ENCODE measurements at places on chromosomes 5 and 9.

DNA sequence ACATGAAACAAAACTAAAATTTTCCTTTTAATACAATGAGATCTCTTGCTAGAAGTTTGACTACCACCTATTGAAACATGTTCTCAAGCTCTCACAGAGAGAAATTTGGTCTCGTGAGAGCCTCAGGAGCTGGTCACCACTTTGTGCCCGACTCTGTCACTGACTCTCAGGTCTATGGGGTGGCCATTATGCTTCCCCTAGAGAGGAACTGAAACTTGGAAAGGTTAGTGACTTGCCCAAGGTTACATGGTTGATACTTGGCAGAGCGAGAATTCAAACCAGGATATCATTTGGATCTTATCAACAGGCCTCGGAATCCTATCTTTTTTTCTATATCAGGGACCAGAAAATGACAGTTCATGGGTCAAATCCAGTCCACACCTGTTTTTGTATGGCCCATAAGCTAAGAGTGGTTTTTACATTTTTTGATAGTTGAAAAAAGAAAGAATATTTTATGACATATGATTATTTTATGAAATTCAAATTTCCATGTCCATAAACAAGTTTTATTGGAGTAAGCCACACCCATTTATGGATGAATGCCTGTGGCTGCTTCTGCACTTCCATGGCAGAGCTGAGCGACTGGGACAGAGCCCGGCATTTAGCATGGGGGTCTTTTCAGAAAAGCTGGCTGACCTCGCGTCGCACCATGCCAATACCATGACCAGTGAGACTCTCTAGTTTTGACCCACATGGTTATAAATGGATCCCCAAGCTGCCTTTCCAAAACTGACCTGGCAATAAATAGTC, 44.8 kb upstream of the EQTN start:
- no peak for DNase-seq

DNA sequence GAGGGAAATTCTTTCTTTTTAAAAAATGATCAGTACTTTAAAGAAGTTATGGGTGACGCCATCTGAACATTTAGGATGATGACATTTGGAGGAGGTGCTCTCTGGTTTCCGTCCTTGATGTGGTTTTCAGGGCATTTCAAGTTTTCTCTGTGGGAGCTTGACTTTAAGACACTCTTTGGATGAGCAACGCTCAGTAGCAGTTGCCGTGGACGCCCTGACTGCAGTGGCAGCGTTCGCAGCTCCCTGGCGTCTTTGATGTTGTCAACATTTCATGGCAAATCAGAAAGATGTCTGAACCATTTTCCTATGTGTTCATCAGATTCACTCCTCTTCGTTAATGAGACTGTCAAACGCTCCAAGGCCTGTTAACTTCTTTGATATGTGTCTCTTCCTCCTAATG, 86.1 kb downstream of the ZNF354C start:
- peak; percentile 8 for DNase-seq

GRCh38 chr9:7944572-7944971, 145.0 kb upstream of the DMAC1 start:
- DNase-seq = no peak

GRCh38 chr9:105355781-105356180, 92.1 kb upstream of the FSD1L start:
- DNase-seq = no peak

DNA sequence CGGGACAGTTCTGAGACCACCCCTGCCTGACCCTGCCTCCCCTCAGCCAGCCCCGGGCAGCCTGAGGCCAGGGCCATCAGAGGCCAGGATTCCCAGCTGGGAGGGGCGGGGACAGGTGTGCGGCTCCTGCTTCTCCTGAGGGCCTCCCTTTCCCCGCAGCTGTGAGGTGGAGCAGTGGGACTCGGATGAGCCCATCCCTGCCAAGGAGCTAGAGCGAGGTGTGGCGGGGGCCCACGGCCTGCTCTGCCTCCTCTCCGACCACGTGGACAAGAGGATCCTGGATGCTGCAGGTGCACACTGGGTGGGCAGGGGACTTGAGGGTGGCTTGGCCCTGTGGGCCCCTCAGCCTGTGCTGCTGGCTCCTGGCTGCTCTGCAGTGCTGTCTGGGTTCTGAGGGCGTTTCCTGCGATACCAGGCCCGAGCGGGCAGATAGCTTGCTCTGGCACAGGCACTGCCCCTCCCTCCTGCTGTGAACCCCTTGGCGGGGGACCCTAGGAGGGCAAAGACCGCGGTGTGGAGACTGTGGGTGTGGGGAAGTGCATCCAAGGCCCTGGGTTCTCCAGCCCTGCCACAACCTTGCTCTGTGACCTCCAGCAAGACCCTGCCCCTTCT, 2.3 kb downstream of the GRHPR start:
- no peak for DNase-seq

DNA sequence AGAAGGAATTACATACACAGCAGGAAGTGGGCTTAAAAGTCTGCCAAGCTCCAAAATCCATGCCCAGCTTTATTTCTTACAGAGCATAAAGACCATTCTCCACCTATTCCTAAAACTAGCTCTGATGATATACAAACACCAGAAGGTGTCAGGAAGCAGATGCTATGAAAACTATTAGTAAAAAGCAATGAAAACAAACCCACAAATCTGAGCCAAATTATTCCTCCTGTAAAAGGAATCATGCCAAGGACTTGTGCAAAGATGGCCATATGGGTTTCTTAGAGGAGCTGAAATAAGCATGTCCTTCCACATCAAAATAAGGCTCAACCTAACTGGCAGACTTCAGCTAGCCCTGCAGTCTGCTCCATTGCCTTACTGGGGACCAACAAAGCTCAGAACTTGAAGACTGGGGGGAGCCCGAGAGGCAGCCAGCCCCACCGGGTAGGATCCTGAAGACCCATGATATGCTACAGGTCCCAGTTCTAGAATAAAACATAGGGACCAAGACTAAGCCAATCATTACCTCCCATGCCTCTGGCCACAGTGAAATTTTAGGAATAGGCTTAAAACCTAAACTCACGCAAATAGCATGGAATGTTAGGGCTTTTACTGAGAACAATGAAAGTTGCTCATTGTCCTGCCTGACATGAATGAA, 42.8 kb upstream of the GABRP start:
- DNase-seq = no peak

- no peak for DNase-seq
Observed at GRCh38 chr5:176918613-176919012, 19.5 kb upstream of the HK3 start.

- no peak for DNase-seq
Observed at GRCh38 chr5:143147383-143147782, 256.1 kb downstream of the NR3C1 start.

- DNase-seq = no peak
Observed at GRCh38 chr5:137858223-137858916, 9.3 kb upstream of the MYOT start.

DNA sequence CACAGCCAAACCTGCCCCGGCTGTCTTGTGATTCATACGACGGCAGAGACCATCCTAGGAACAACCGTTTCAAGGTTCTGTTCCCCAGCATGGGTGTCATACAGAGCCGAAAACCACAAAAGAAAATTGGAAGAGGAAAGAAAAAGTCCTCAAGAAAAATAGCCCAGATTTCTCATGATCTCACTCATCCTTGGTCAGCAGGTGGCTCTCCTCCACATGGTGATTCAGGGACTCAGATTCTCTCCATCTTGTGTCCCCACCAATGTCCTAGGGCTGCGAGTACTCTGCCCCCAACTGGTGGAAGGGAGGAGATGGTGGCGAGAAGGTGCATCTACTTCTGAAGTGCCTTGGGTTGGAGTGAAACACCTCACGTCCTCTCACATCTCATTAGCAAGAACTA, 25.6 kb downstream of the PDZD2 start:
- no peak for DNase-seq

- DNase-seq = no peak
Observed at GRCh38 chr5:10195301-10195700, 54.4 kb downstream of the ATPSCKMT start.

DNA sequence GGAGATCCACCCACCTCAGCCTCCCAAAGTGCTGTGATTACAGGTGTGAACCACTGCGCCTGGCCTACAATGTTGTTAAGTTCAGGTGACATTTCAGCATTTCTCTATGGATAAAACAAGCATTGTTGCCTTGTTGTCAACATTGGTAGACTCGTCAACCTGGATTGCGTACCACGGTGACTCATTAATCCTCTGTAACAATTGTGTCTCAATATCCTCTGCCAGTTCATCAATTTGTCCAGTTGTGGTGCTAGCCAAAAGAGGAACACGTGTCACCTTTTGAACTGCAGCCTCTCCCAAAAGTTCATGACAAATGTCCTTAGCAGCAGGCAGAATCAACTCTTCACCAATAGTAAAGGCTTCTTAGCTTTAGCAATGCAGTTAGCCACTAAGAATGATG, 46.3 kb upstream of the LARP1 start:
- no peak for DNase-seq

DNA sequence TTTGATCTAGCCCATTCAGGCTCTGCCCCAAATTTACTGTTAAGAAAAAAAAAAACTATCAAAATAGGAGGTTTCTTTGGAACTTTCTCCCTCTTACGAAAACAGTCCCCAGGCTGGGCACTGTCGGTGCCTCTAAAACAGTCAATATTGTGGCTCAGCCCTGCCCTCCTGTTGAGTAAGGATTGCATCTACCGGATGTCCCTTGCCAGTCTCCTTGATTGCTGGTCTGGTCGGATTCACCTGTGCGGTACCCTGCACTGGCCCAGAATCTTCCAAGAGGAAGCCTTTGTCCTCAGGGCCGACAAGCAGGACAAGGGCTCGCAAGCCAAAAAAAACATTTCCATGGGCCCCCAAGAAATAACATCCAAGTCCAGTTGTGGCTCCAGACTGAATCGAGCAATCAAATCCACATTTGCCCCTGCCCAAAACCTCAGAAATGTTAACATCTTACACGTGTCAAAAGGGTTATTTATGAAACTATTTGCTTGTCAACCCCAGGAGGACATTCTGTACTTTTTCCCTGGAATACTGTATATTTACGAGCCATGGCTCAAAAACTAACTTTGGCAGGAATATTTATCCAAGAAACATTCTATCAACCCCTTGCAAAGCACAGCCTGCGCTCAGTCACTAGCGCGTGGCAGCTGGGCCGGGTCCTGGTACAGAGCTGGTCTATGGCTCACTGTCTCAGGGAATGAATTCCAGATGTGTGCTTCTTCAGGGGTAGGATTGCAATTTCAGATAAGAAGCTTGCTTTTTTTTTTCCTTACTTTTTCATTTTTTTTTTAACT, 129.2 kb upstream of the ADRA1B start:
- no peak for DNase-seq

DNA sequence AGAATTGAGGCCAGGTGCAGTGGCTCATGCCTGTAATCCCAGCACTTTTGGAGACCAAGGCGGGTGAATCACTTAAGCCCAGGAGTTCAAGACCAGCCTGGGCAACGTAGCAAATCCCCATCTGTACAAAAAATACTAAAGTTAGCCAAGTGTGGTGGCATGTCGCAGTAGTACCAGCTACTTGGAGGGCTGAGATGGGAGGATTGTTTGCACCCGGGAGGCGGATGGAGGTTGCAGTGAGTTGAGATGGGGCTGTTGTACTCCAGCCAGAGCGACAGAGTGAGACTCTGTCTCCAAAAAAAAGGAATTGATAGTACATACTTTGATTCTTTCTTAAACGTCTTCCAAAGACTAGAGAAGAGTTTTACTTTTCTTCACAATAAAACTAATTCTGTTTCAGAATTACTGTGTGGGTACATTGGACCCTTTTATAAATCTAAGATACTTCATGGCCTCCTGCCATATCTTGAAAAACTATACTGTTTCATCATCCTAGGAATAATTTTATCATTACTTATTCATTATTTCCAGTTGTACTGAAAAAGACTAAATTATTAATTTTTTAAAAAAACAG, 132.0 kb upstream of the GRHPR start:
- no peak for DNase-seq

DNA sequence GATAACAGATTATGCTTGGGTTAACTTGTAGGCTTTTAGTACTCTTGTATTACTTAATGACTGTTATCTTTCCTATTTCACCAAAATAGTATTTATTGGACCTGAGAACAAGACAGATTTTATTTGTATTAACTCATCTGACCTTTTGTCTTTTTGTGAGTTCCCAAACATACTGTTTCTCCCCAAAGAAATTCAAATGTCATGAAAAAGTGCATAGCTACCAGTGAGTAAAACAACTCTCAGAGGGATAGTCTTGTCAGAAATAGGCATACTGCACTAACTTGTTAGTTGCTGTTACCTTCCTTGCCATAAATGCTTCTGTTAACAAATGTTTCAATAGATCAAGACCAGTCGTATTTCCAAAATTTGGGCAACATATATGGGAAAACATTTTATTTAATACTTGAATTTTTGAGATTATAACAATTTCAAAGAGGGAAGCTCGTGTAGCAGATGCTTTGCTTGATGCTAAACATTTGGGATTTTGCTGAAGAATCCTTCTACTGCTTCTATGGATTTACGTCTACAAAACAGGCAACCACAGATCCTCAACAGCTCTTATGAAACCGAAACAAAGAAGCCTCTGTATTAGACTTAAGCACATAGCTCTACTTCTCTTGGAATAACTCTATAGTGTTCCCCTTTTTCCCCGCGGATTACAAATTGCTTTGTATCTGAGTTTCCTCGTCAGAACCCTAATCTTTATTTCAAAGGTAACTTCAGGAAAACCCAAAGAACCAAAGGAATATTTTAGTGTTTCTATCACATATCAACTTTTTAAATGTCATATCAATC, 248.8 kb downstream of the MCTP1 start:
- no peak for DNase-seq

DNA sequence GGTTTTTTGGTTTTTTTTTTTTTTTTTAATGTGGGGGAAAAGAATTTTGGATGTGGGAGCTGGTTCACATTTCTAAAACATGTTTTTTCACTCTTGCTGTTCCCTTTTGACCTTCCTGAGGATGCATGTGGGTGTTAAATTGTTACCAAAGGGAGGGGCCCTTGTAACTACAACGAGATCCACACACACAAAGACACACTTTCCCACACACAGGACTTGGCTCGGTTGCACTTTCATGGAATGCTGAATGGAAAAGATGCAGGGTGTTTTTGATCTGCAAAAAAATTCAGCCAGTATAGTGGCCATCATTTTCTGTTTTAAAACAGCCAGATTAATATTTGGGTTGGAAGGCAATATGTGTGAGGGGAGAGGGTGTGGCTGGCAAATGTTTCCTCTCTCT, 576.9 kb downstream of the EBF1 start:
- no peak for DNase-seq

DNA sequence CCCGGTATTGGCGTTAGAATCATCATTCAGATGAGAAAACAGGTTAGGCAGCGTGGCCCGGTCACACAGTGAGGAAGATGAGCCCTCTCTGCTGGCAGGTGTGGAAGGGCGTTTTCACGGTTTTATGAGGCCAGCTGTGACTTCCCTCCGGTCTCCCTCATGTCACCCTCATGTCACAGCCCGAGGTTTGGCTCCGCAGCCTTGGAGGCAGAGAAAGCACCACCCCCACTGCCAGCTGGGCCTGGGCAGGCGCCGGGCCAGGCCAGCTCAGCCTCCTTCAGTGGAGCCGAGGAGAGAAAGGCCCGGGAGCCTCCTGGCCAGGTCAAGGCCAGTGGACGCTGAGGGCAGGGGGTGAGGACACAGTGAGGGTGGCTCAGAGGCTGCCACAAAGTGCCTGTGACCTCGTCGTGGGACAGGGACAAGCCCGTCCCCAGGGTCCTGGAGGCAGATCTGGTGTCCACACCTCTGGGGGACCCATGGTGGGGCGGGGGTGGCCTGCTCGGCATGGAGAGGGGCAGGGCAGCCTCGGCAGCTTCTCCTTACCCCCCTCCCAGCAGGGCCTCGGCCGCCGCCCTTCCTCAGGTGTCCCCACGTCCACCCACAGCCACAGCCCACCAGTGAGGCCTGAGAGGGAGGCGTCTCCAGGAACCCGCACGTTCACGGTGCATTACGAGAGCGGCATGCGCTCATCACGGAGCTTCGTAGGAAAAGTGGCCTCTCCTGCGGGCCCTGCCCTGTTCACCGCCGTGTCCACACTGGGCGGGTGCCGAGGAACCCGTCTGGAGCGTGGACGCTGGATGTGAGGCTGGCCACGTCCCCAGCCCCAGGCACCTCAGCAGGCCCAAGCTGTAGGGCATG, 32.2 kb downstream of the EXD3 start:
- no peak for DNase-seq
